CD4-positive, CD25-positive, alpha-beta regulatory T cell (primary cell): ENCODE measurements at places on chromosomes 5 and 9. TPM values are rescaled to one million over a fixed set of nuclear protein-coding genes. Genes with fewer than 3 reads are reported as not detected.

- no peak for DNase-seq
These were observed 528 bp downstream of the ACOT12 start for GRCh38 chr5:81393430-81393782.

DNA sequence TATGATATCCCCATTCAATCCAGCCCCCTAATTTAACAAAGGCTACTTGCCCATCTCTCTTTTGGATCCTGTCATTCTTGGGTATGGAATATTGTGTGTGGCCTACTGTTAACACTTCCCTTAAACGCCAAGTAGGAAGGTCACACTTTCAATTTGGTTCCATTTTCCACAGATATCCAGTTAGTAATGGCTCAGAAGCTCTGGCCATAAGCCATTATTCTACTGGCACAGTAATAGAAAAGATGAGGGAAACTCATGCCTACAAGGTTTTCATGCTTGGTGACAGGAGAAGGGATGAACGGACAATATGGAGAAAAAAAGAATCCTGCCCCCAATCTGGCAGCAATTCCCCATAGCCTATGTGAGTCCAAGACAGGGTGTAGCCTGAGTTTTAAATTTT is 227.6 kb downstream of the CRB2 start:
- DNase-seq: no peak

DNA sequence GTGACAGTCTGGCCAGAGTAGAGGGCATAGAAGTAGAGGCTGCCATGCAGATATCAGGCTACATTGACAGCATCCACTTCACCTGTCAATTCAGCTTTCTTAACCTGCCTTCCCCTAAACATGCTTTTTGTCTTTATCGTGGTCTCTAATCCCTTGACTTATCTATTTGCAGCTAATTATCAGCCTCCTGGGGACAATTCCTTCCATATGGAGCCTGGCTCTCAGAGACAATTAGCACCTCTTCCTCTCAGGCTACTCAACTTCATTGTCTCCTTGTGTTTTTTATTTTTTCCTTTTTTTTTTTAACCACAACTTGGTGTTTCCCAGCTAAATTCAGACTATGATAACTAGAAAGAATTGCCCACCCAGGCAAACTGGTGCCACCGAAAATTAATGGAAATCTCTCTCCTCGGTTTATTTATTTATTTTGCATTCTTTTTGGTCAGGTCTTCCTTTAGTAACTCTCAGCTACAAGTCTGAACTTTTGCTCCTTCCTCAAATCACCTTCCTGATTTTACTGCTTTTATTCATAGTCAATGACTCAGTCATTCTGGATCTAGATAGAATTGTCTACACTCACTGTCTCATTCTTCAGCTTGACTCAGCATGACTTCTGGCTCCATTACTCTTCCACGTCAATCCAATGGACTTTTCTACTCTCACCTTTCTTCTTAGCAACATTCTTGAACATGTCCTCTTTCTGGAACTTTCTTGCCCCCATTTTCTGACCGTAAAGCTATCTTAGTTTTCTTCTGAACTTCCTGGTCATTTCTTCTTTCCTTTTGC is 63.0 kb upstream of the BASP1 start:
- no peak for DNase-seq

GRCh38 chr9:38724754-38725153 is 4.8 kb upstream of the FAM240B start:
- no peak for DNase-seq

The IFNA16 gene
- not detected for total RNA-seq
